Upper lobe of left lung (tissue), 6 donors: ENCODE measurements at places on chromosomes 3 and 15. TPM values are rescaled to one million over a fixed set of nuclear protein-coding genes. Genes with fewer than 3 reads are reported as not detected.

GRCh38 chr3:60393946-60394345, 857.3 kb downstream of the FHIT start:
- no peak for DNase-seq
- no peak overlapping the region for H3K4me3 ChIP-seq
- H3K36me3 ChIP-seq = no peaks in the 10 kb centered on the region
- H3K27ac ChIP-seq = no peak overlapping the region
- no peaks in the 10 kb centered on the region for H3K27me3 ChIP-seq
- no peaks in the 10 kb centered on the region for H3K4me1 ChIP-seq

Gene CRABP1
- total RNA-seq = 0.57 TPM

- DNase-seq = no peak
- H3K4me3 ChIP-seq = no peak overlapping the region
- no peaks in the 10 kb centered on the region for H3K36me3 ChIP-seq
These were observed 255.9 kb downstream of the XXYLT1 start for GRCh38 chr3:195015021-195015420.

- no peak for DNase-seq
- H3K36me3 ChIP-seq = no peaks in the 10 kb centered on the region
- no peak overlapping the region for H3K4me3 ChIP-seq
- H3K27me3 ChIP-seq = no peaks in the 10 kb centered on the region
- H3K4me1 ChIP-seq = no peaks in the 10 kb centered on the region
- no peak overlapping the region for H3K27ac ChIP-seq
These were observed 62.2 kb upstream of the RGMA start for GRCh38 chr15:93150910-93151881.

DNA sequence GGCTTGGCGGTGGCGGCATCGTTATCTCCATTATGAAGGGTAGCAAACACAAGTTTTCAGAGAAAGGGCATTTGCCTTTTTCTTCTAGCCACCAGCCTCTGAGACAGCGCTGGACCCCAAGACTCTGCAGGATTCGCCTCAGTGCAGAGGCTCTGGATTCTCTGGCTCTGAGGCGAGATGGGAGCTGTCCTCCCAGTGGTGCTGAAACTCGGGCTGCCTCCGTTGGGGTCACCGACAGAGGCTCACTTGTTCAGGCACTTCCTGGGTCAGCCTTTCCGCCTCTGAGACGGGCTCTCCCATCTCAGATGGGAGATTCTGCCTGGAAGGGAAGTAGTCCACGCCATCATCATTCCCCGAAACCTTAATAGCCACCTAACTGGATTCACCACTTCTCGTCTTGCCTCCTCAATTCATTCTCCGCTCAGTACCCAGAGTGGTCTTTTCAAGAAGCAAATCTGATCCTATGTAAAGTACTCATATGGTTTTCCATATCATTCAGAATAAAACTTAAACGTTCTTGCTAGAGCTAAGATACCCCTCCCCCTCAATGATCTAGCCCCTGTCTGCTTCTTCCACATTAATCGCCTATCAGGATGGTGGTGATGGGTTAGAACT, 76.9 kb downstream of the RHCG start:
- H3K27me3 ChIP-seq = no peaks in the 10 kb centered on the region
- H3K36me3 ChIP-seq = no peaks in the 10 kb centered on the region
- no peak for DNase-seq
- H3K4me3 ChIP-seq = no peak overlapping the region

Gene TUSC7
- not detected for total RNA-seq

DNA sequence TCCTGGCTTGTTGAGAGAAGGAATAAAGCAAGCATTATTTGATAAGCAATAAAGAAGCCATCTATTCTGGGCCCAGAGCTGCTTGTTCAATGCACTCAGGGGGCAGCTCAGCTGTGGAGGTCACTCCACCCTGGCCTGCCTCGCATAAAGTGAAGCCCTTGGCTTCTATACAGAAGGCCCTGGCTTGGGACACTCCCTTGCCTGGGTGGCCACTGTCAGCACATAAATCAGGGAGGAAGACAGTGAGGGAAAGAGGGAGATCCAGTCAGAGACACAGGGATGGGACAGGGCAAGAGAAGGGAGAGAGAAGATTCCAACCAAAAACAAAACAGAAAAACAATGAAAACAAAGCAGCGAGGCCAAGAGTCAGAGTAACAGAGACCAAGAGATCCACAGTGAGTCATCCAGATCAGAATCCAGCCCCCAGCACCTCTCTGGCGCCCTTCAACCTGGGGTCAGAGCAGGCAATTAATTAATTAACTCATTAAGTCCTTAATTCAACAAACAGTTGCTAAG, 11.8 kb downstream of the INSYN1 start:
- H3K4me3 ChIP-seq = no peak overlapping the region
- no peaks in the 10 kb centered on the region for H3K4me1 ChIP-seq
- no peaks in the 10 kb centered on the region for H3K36me3 ChIP-seq
- H3K27me3 ChIP-seq = no peaks in the 10 kb centered on the region
- DNase-seq = no peak
- H3K27ac ChIP-seq = no peak overlapping the region

Gene TIPARP
- 84.7 TPM for total RNA-seq

Gene SEMA3G
- 69.0 TPM for total RNA-seq

DNA sequence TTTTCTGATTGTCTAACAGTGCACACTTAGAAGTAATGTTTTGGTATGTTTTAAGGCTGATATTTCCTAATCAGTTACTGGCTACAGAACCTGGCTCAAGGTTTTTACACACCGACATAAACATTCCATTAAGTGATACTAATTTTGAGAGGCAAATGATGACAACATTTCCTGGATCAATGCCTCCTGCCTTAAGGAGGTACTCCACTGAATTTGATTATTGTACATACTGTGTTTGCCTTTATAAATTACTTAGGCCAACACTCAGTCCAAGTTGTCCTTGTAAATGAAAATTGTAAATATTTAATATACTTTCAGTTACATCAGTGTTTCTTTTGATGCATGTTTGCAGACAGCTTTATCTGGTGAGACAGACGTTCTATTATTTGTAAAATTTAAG, 24.2 kb upstream of the LXN start:
- DNase-seq = no peak
- peaks cover 13% of the 10 kb centered on the region for H3K4me1 ChIP-seq
- H3K27ac ChIP-seq = no peak overlapping the region
- no peak overlapping the region for H3K4me3 ChIP-seq
- H3K36me3 ChIP-seq = no peaks in the 10 kb centered on the region

Gene TRH
- 0.49 TPM for total RNA-seq

DNA sequence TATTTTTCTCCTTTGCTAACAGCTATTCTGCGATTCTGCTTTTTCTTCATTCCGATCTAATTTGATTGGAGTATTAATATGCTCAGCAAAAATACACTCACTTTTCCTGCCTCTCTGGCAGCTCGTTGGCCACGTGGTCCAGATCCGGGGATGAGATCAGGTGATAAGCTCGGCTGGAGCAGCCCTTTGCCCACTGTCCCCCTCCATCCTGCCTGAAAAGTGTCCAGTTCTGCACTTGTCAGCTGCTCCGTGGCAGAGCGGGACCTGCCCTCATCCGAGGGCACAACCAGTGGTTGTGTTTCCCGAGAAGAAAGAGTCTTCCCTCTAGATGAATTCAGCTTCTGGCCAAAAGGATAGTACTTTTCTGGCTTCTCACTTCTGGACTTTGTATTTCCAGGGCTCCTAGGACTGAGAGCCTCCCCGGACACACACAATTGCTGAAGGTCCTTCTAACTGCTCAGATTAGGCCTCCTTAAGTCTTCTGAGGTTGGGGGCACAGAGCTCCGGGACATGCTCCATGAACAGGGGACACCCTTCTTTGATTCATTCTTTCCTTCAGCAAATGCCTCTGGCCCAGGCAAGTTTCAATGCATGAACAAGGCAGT, 103.9 kb upstream of the ALDH1A3 start:
- no peak for DNase-seq
- no peaks in the 10 kb centered on the region for H3K4me1 ChIP-seq
- no peak overlapping the region for H3K27ac ChIP-seq
- H3K4me3 ChIP-seq = no peak overlapping the region
- H3K36me3 ChIP-seq = no peaks in the 10 kb centered on the region
